ENCODE measurements at places on chromosomes 11 and 22.

DNA sequence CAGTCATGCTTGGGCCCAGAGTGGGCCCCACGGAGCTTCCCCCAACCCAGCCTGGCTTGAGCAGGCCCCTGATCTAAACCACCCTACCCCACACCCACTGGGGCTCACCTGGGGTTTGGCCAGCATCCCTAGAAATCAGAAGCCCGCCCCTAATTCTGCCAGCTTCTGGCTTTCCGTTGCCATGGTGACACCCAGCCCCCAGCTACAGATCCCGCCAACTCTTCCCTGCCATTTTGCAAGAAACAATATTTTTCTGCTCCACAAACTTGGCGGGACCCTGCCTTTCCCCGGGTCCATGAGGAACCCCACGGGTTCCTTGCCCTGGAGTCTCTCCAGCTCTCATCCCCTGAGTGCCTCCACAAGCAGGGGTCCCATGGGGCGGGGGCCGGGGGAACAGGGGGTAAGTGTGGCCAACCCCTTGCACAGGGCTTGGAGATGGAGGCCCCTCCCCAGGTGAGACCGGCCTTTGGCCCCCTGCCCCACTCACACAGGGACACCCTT, 90.0 kb downstream of the CDKN1C start:
- no peak for DNase-seq

DNA sequence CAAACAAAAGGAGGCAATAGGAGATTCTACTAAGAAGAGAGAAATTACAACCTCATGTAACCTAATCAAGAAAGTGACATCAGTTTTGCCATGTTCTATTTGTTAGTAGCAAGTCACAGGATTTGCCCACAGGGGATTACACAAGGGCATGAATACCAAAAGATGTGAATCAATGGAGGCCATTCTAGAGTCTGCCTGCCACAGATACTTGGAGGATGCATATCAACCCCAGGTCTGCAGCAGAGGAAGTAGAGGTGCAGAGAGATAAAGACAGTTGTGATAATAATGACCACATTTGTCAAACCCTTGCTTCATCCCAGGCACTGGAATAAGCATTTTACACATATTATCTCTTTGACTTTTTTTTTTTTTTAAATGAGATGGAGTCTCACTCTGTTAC, 2.4 kb upstream of the ASCC2 start:
- DNase-seq: no peak

GRCh38 chr22:21902296-21903087, 35.0 kb upstream of the MAPK1 start:
- DNase-seq: peak; percentile 25

GRCh38 chr11:68051191-68052136, 12.6 kb downstream of the TCIRG1 start:
- no peak for DNase-seq

All from GM18507 (cell line).